HuH-7 (cell line): ENCODE measurements at places on chromosomes 11 and 22.

DNA sequence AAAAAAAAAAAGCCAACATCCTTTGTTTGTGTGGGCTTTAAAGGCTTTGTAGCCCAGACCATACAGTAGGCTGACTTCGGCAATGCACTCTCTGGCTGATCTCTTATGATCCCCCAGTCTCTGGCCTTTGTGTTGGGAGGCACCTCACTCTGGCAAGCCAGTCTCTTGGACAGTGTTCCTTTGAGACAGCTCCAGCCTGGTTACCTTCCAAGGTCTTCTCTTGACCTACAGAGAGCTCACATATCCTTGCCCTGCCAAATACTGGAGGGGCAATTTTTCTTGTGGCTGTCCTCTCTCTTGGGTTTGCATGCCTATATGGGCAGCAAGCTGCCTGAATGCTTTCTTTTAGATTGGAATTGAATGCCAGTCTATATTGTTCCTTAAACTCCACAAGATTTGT lies 69.8 kb downstream of the SESN3 start:
- DNase-seq, result no peak

DNA sequence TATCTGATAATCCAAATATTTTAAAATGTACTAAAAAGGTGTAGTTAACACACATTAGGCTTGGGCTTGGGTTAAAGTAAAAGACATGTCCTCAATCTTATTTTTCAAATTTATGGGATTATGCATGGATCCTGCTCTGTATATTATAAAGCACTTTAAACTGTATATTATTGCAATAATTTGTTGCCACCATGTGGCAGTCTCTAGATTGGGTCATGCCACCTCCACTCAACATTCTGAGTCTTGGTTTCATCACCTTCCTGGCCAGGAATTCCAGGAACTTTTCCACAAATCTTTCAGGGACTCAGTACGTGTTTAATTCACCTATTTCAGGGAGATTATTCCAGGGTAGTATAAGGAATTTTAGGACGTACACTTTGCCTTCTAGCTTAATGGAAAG lies 695.5 kb downstream of the FAM181B start:
- DNase-seq, result no peak

DNA sequence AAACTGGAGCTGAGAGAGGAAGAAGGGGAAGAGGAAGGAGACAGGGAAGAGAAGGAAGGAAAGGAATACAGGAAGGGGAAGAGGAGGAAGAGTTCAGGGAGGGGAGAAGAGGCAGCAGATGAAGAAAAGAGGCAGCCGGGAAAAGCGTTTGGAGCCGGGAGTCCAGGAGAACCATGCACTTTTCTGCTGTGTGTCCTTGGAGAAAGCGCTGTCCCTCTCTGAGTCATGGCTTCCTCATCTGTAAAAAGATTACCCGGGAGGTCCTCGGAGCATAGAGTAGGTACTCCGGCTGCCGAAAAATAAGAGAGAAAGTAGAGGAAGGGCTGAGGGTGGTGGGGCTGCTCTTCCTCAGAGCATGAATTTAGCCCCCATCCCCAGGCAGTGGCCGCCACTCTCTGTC lies 226.9 kb downstream of the MN1 start:
- no peak for DNase-seq

- no peak for DNase-seq
Measured at GRCh38 chr11:88066090-88066489, 109.2 kb downstream of the RAB38 start.
